CD4-positive, alpha-beta T cell (primary cell): ENCODE measurements at places on chromosomes 16 and 17. TPM values are rescaled to one million over a fixed set of nuclear protein-coding genes. Genes with fewer than 3 reads are reported as not detected.

GRCh38 chr17:80786470-80786869 is 205.2 kb upstream of the CHMP6 start:
- no peaks in the 10 kb centered on the region for H3K36me3 ChIP-seq
- no peak overlapping the region for H3K4me3 ChIP-seq
- no peak overlapping the region for H3K27ac ChIP-seq
- H3K27me3 ChIP-seq: no peaks in the 10 kb centered on the region
- DNase-seq: no peak

DNA sequence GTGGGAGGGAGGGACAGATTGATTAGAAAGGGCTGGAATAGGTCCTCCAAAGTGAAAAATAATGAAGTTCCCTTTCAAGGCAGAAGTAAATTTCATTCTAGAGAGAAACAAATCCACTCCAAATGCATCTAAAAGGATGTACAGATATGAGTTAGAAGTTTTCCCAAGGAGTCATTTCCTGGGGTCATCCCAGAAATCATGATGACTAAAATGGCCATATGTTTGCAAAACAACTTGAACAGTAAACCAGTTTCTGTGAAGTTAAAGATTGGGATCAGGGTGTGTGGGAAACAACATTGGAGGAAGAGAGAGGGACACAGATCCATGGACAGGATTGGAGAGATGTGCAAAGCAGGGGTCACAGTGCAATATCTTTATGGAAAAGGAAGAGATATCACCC is 32.5 kb upstream of the ARHGAP44 start:
- no peaks in the 10 kb centered on the region for H3K4me1 ChIP-seq
- H3K36me3 ChIP-seq: no peaks in the 10 kb centered on the region
- no peaks in the 10 kb centered on the region for H3K27me3 ChIP-seq
- no peak for DNase-seq
- H3K27ac ChIP-seq: no peak overlapping the region

GRCh38 chr16:48203974-48204824 is 39.9 kb upstream of the LONP2 start:
- H3K27me3 ChIP-seq: no peaks in the 10 kb centered on the region
- H3K36me3 ChIP-seq: no peaks in the 10 kb centered on the region
- H3K27ac ChIP-seq: no peak overlapping the region
- no peak for DNase-seq
- H3K4me1 ChIP-seq: no peaks in the 10 kb centered on the region

GRCh38 chr17:64682261-64683181 is 20.4 kb upstream of the SMURF2 start:
- no peaks in the 10 kb centered on the region for H3K36me3 ChIP-seq
- H3K4me1 ChIP-seq: no peaks in the 10 kb centered on the region

The KRT39 gene
- not detected for total RNA-seq

The TMEM94 gene
- total RNA-seq: 52.8 TPM

The HOXB1 gene
- total RNA-seq: not detected

The ENPP7 gene
- total RNA-seq: not detected
